Sigmoid colon (tissue), 7 donors: ENCODE measurements at places on chromosomes 1 and 21.
A peak's percentile ranks its signal among the peaks of the same experiment; 100 is the strongest.

- no peak for DNase-seq
Observed at GRCh38 chr21:44834951-44835646, 17.2 kb upstream of the SUMO3 start.

DNA sequence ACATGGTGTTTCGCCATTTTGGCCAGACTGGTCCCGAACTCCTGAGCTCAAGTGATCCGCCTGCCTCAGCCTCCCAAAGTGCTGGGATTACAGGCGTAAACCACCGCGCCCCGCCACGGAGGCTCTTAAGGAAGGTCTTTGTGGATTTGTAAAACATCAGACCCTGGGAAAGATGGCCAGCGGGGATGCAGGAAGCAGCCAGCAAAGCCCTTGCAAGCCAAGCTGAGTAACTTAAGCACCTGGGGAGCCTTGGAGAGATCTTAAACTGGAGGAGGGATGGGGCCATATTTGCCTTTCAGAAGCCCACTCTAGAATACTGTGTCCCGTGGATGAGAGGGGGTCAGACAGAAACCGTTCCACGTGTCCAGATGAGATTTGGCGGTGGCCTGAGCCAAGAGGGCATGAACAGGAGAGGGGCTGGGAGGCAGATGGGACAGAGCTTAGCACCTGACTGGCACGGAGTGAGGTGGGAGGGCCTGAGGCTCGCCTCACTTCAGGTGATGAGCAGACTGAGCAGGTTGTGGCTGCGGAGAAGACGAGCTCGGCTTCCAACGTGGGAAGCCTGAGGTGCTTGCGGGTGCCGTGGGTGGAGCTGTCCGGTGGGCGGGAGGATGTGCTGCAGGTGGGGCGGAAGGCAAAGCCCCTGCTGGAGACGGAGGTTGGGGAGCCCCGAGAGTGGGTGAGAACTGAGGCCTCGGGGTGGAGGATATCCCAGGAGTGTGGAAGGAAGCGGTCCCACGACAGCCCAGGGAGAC is 11.7 kb downstream of the C1orf216 start:
- DNase-seq: no peak

DNA sequence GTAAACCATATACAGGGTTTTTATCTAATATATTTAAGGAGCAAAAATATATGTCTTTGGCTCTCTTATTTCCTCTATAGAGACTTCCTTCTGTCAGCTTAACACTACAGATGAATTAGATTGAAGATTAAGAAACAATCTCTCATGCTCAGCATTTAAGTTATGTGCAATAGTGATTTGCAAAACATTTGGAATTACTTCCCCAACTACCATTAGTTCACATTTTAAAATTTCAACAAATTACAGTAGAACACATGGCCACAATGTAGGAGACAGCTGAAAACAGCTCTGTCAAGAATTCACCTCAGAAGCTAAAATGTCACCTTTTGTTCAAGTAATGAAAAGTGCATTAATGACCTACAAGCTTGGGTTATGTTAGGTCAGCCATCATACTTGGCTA is 177.9 kb downstream of the EIF4G3 start:
- no peak for DNase-seq

- no peak for DNase-seq
Observed at GRCh38 chr1:235758931-235759330, 107.8 kb downstream of the LYST start.

GRCh38 chr1:115729756-115730155 is 38.8 kb downstream of the CASQ2 start:
- DNase-seq: no peak

GRCh38 chr1:186550832-186551231 is 89.9 kb upstream of the PDC start:
- no peak for DNase-seq

- DNase-seq: no peak
Observed at GRCh38 chr1:45987204-45987603, 145.2 kb downstream of the PIK3R3 start.

GRCh38 chr1:179129702-179130473 is 48.0 kb downstream of the TOR3A start:
- no peak for DNase-seq

DNA sequence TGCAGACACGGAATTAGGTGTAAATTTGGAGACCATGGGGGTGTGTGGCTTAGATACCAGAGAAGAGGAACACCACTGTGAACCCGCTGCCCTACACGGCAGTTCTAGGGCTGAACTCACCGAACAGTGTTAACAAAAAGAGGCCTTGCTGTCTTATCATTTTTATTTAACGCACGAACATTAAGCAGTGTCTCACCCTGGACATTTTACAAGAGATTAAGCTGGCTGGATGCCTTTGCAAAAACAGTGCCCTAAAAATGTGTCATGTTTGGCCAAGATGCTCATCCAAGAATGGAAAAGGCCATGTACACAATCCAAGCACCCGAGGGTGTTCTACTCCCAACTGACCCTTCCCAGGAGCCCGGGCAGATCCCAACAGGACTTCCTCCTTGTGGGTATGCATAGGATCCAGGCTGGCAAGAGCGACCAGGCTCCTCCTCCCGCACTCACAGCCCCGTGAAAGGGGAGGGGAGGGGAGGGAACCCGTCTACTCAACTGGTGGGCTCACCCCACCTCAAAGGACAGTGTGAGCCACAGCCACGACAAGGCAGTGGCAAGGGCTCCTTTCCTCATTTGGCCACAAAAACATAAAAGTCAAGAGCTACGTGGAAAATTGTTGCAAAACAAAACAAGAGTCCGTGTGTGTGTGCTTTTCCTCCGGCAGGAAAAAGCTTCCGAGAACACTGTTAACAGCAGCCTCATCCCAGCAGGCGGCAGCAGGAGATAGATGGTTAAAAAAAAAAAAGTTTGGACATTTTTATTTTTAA is 20.3 kb downstream of the C2CD2 start:
- peak; percentile 78 for DNase-seq

DNA sequence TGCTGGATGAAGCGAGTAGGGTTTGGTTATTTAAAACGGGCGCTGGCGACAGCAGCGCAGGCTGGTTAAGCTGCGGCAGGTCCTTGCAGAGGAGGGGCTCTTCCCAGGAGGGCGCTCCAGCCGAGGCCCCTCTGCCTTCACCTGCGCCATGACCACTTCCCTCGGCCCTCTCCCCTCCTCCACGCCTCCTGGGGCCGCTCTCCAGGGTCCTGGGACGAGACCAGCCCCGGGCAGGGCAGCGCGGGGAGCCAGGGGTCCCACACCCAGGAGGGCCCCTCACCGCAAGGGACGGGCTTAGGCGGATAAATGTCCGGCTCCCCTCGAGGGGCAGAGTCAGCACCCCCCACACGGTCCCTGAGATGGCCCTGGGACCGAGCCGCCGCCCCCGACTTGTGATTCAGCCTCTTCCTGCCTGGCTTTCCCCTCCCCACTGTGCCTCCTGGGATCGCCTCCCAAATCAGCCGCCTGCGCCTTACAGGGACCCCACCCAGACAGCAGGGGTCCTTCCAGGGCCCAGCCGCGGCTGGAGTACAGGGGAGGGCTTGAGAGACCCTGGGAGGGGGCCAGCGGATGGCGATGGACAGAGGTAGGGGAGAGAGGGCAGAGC is 380.7 kb downstream of the MATN1 start:
- DNase-seq: no peak

DNA sequence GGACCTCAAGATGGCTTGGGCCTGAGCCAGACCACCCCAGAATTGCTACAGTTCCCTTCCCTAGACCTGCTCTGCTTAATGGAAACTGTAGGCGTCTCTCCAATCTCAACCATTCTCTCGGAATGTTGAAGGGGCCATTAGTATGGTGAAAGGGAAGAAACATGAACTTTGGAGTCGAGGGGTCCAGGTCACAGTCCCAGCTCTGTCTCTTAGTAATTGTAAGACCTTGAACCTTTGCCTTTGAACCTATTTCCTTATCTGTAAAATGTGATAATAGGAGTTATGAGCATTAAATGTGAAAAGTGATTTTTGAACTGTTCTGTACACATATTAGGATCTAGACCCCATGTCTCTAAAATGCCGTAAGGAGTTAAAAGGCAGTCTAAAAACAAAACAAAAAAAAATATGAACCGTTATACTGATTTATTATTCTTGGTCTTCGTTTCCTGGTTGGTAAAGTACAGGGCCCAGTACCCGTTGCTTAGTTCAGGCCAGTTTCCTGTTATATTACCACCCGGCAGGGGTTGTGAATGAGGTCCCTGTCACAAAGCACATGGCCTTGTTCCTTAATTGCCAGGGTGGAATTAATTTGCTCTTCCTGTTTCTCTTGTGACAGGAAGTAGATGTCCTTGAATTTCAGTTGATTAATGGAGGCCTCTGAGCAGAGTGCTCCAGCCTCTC is 42.3 kb downstream of the TCEANC2 start:
- no peak for DNase-seq

DNA sequence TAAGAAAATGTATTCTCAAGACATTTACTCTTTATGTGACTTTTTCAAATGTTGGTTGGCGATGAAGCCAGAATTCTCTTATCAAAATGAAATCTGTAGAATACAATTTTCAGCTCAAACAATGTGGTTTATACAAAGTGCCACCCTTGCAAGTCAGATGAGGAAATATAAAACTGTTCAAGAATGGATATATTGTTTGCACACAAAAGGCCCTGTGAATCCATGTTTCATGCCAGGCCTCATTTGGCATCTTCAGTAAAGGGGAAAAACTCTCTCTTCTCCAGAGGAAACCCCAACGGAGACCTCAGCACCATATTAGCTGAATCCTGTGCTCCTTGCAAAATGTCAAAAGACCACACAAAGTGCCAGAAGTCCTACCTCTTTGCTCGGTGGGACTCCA is 310.4 kb downstream of the RRAGC start:
- no peak for DNase-seq

DNA sequence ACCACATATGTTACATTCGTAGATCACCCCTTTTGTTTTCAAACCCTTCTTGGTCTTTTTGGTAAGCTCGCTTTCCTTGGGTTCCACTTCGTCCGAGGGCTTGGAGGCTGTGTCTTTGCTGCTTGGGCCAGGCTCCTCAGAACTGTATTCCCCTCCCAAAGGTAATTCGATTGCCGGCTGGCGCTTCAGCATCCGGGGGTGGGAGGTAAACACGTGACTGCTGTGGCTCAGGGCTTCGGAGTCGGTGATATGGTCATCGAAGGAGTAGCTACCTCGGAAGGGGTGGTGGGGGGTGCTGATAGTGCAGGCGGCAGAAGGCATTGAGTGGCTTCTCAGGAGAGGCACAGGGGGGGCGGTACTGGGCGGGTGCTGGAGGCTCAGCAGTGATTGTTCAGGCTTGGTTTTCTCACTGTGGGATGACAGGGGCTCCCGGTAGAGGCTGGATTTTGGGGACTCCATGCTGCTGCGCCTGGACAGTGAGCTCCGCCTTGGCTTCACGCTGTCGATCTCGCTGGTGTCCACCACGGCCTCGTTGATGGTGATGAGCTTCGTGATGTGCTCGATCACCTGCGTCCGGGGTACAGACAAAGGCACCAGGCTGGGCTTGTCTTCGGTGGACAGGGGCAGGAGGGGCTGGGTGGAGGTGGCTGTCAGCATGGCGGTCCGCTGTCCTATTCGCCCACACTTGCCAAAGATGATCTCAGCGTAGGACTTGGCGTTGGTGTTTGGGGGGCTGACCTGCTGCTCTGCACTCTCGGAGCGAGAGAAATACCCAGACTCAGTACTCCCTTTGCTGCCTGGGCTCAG is 98.6 kb upstream of the EDN2 start:
- no peak for DNase-seq

- no peak for DNase-seq
Observed at GRCh38 chr1:204255225-204255624, 41.4 kb upstream of the GOLT1A start.

GRCh38 chr1:32128479-32128878 is 20.6 kb downstream of the KPNA6 start:
- no peak for DNase-seq

DNA sequence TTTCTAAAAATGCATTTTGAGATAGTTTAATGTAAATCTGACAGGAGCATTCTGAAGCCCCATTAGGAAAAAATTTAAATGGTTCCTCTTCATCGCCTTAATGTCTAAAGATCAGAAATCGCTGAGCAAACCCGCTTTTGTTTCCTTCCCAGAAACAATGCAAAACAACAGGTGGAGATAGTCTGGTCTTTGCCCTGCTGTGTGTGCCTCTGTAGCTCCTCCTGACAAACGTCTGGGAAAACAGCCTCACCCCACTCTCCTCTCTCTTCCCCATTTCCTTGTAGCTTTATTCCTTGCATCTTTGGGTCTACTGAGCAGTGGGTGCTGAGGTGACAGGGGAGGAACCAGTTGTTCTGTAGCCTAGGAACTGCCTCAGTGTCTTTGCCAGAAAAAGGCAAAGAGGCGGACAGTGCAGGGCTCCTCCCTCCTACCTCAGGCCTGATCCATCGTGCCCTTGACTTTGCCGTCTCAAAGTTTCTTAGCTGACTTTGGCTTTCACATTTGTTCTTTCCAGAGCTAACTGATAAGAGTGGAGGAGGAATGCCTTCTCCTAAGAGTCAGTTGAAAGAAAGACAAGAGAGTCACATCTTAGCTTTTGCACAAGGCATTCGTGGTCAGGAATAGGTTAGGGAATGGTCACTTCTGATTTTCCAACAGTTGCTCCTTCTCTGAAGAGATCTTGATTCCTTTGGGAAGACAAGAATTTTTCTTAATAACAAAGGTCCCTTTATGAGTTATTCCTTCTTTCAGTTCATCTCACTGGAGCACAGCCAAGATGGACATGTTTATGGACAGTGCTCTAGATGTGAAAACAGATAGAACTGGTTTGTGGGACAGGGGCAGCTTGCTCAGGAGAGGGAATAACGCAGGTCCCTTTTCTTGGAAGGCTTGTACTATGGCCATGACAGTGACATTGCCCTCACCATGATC is 24.9 kb downstream of the SYT11 start:
- DNase-seq: no peak

GRCh38 chr1:109493805-109494539 is at the start of gene CYB561D1:
Gene CYB561D1 (plus strand): TSS chr1:109494094. CDS start chr1:109494140, 46 bp downstream.
- DNase-seq: peak; percentile 92

DNA sequence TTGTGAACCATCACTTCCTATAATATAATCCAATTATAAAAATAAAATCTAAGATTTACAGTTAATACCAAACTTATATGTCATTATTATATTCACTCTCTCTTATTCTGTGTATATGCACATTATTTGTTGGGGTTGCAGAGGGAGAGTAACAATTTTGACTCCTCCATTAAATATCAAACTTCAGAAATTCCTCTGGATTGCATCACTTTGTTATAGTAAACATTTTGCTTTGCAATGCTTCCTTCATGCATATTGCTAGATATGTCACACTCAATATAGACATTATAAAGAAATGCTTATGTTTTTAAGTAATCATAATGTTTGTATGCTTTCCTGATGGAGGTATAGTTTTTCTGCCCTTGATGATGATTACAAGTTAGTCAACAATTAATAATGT is 999.0 kb upstream of the ADGRL2 start:
- DNase-seq: no peak

GRCh38 chr1:225746361-225747179 is 31.1 kb upstream of the SRP9 start:
- DNase-seq: peak; percentile 85

DNA sequence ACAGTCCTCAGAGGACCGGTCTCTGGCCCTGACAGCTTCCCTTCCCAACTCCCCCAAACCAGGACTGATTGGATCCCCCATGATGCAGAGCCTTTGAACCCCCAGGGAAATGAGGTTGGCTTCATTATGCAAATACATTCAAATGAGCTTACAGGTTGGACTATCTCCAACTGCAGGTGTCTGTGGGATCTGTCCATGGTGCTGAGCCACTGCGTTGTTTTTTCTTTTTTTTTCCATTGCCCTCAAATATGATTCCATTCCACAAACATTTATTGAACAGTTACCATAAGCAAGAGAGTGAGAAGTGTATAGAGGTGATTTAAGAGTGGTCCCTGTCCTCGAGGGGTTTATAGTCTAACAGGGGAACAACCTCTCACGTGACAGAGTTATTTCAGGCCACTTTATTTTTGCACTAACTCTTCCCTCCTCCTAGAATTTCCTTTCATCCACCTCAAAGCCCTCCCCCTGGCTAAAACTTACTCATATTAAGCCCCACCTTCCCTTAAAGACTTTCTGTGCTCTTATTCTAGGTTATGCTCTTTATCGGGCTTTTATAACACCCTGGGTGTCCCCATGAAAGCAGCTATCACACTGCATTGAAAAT is 21.9 kb downstream of the DLGAP3 start:
- DNase-seq: no peak
